DND-41 (cell line): ENCODE measurements at places on chromosomes 5 and 9.
A peak's percentile ranks its signal among the peaks of the same experiment; 100 is the strongest.

- no peak for DNase-seq
Observed at GRCh38 chr9:20853866-20854265, 169.8 kb downstream of the FOCAD start.

- no peak for DNase-seq
Observed at GRCh38 chr5:75040973-75041372, 11.4 kb downstream of the GCNT4 start.

DNA sequence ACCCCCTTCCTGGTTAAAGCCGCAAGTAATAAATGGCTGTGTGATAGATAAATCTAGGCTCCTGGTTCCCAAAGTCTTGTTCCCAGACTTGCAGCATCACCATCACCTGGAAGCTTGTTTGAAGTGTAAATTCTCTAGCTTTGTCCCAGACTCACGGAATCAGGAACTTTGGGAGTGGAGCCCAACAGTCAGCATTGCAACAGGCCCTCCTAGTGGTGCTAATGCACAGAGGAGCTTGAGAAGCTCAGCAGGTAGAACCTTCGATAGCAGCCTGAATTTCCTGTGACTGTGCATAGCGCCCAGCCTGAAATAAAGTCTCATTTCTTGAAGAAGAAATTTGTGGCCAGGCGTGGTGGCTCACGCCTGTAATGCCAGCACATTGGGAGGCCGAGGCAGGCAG is 30.3 kb upstream of the MELK start:
- DNase-seq, result no peak

DNA sequence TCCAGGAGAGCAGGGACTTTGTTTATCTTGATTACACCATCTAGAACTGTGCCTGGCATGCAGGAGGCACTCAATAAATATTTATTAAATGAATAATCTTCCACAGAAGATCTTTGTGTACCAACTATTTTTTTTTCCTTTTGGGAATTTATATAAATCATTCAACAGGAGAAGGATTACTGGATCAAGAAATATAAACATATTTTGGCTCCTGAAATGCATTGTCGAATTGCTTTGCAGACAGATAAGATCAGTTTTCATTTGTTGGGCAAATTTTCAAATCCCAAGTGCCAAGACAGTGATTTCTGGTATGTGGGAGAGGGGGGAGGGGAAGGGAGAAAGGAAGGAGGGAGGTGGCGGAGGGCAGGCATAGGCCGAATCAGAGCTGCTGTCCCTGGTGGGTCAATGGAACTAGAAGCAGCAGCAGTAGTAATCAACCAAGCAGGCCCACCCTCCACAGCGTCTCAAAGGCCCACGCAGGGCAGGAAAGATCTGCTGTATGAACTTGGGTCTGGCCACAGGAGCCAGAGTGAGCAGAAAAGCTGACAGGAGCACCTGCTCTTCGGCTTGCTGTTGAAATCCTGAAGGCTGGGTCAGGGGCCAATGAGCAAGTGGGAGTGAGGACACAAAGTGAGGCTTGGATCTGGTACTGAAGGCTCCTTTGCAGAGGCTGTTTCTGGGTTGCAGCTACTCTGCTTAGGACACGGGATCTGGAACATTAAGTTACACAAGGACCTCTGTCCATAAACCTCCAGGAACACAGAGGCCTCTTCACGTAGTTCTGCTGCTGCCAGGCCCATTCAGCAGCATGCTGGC is 15.8 kb upstream of the TRAF1 start:
- DNase-seq, result no peak

DNA sequence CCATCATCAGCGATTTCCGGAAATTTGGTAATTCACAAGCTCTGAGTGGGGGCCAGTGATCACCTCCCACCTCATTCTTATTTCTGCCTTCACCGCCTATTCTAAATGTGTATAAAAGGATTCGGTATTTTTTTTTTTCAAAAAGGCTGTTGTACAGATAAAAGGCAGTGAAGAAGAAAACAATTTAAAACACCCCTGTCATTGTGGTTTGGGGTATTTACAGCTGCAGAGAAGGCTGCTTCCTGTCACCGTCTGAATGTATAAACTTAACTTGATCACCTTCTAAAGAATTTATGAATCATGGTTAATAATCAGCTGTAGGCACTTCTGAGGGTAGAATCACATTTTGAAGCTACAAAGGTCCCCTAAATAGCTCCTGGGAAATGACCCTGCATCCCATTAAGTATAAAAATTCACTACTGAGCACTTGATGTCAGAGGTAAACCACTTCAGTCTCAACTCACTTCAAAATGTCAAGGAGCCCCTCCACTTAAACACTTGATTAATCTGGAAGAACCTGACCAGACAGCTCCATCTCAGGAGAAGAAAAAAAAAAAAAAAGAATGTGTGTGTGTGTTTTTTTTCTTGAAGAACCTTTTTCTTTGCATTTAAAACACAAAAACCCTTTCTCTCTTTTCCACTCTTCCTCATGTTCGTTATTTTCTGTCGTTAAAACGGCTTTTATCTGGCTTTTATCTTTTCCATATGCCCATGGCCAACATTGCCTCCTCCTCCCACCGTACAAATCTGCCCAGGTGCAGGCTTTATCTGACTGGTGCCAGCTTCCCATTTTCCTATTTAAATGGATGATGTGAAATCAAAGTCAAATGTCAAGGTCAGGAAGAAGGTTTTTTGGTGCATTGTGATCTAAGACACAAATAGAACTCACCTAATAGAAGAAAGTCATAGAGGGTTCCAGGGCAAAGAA is 291.2 kb downstream of the IRX1 start:
- DNase-seq, result peak; percentile 78

- no peak for DNase-seq
Observed at GRCh38 chr9:134313470-134313869, 12.8 kb upstream of the RXRA start.

DNA sequence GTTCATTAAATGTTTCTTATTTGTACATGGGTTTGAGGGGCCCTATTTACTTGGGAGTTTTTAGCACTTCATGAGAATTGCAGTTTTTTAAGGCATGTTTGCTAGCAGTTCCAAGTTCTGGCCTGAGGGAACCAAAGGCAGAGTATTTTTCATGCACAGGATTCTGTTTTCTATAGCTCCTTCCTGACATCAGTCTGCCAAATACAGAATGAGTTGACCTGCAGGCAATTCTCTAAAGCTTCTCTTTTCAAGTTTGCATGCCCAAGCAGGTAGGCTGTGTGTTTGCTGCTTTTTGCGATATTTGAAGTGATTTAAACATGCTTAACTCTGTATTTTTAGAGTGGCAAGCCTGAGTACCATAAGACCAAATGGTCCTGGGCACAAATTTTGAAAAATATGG is 75.8 kb downstream of the AOPEP start:
- DNase-seq, result no peak

GRCh38 chr9:123942542-123942941 is 12.6 kb upstream of the DENND1A start:
- no peak for DNase-seq

- DNase-seq, result no peak
Observed at GRCh38 chr5:56168066-56168478, 65.1 kb downstream of the ANKRD55 start.

DNA sequence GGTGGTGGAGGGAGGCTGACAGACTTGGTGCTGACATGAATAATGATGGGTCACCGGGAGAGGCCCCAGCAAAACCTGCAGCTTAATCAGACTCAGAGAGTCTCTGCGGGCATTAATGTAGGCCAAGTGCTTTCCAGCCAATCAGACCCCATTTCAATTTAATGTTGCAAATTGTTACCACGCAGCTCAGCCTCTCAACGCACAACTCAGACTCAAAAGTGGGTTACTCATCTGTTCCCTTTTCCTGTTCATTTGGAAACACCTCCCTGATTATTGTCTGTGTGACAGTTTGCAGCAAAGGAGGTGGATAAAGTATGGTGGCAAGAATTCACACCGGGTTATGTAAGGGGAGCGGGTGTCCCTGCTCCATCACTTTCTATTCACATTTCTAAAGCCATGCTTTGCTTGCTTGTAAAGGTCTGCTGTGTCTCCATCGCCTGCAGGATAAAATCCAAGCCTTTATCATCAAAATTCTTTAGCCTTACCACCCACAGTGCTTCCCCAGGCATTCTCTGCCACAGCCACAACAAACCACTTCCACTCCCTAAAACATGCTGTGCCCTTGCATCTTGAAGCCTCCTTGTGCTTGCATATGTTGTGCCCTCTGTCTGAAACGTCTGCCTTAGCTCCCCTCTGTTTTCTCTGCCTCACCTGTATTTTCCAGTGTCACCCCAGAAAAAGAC is 156.5 kb downstream of the ASTN2 start:
- DNase-seq, result no peak

GRCh38 chr5:68562308-68562707 is 346.8 kb downstream of the PIK3R1 start:
- no peak for DNase-seq

DNA sequence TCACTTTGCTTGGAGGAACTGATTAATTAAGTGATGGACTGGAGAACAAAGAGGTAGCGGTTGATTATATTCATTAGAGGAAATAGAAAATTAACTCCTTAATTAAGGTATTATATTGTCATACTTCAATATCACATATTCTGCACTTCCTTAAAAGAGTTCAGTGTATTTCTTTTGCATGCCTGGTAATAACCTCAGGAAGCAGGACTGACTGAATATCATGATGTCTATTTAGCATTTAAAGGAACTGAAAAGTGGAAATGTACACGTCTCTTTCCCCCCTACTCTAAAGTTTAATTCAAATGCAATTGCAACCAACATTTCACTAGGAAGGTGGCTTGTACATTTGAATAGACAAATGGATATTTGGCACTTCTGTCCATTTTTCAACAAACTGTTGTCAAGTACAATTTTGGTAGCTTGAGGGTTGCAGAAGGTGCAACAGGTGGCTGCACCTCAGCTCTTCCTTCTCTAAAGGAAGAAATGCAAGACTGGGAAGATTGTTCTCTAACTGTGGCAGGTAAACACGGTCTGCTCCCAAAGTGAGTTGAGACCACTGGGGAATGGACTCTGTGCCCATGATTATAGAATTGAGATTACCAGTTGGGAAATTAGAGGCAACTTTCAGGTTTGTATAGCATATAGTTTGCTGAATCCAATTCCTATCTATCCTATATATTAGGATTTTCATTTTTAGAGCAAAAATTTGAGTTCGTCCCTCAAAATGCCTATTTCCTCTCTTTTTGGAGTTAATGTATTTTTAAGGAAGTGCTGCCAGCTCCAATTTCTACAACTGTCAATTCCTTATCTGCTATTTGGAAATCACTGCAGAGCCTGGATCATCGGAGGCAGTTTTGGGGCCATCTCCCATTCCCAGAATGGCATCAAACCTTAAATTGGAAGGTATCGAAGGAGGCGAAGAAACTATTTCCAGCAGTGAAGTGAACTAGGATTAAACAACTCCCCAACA is 98.9 kb upstream of the TAF11L2 start:
- DNase-seq, result no peak

GRCh38 chr5:81140943-81141342 is 92.2 kb upstream of the CKMT2 start:
- no peak for DNase-seq

- no peak for DNase-seq
Observed at GRCh38 chr9:117414220-117414905, 494 bp downstream of the ASTN2 start.

- DNase-seq, result no peak
Observed at GRCh38 chr5:130227699-130228098, 323.4 kb downstream of the CHSY3 start.

- no peak for DNase-seq
Observed at GRCh38 chr9:13331320-13331719, 51.8 kb upstream of the MPDZ start.

DNA sequence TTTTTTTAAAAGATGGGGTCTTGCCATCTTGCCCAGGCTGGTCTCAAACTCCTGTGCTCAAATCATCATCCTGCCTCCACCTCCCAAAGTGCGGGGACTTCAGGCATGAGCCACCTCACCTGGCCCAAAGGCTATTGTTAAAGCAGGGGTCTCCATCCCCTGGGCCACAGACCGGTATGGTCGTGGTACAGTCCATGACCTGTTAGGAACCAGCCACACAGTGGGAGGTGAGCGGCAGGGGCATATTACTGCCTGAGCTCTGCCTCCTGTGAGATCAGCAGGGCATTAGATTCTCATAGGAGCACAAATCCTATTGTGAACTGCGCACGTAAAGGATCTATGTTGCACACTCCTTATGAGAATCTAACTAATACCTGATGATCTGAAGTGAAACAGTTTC is 7.3 kb upstream of the NOL6 start:
- no peak for DNase-seq

DNA sequence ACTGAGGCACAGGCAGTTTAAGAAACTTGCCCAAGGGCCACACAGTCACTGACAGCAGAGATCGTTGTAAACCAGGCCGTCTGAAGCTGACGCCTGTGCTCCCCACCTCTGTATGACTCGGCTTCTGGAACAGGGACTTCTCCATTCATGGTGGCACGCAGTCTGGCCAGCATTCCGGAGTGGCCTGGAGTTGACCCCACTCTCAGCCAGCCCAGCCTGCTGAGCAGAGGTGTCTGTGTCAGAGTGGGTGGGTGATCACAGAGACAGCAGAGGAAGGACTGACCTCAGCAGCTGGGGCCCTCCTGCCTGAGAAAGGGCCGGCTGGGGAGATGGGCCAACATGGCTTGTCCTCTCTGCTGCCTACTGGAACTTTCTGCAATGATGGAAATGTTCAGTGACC is 12.6 kb downstream of the LRSAM1 start:
- DNase-seq, result no peak

- no peak for DNase-seq
Observed at GRCh38 chr9:107815782-107816560, 326.4 kb upstream of the KLF4 start.

DNA sequence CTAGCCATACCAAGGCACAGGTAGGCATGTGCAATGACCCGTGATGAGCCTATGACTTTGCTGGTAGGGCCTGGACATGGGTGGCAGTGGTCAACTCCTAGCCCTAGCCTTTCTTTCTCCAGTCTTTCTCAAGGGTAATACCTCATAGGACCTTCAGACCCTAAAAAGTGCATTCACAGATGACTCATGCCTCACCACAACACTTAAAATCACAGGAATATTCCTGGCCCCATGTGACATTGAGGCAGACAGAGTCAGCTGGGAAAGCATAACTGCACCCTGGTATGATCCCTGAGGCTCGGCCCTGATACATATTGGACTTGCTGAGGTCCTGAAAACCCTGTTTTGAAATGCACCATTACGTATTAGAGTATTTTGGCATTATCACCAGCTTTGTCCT is 449.5 kb downstream of the HINT1 start:
- no peak for DNase-seq

GRCh38 chr9:36946653-36947052 is 87.4 kb downstream of the PAX5 start:
- no peak for DNase-seq

- no peak for DNase-seq
Observed at GRCh38 chr5:42689391-42689790, 67.2 kb upstream of the CCDC152 start.

- no peak for DNase-seq
Observed at GRCh38 chr5:37310360-37310759, 60.5 kb downstream of the NUP155 start.

DNA sequence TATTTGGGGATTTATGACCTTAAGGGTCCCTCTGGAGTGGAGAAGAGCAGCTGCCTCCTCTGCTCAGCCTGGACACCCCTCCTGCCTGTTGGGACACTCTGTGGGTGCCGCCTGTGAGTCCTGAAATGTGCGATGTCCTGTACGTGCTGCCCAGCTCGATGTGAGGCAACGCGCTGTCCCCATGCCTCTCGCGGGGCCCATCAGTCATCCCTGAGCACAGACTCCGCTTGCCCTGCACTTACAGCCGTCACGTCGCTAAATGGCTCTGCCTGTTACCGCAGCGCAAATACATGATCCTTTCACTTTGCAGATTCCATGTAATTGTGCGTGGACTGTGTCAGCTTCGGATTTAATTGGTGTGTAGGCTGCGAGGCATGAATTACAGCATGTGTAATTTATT is 27.1 kb downstream of the IRX4 start:
- no peak for DNase-seq

GRCh38 chr9:30519756-30520155 is 1864.7 kb upstream of the ACO1 start:
- no peak for DNase-seq
